ENCODE measurements at places on chromosomes 11 and 22.
A peak's percentile ranks its signal among the peaks of the same experiment; 100 is the strongest.

DNA sequence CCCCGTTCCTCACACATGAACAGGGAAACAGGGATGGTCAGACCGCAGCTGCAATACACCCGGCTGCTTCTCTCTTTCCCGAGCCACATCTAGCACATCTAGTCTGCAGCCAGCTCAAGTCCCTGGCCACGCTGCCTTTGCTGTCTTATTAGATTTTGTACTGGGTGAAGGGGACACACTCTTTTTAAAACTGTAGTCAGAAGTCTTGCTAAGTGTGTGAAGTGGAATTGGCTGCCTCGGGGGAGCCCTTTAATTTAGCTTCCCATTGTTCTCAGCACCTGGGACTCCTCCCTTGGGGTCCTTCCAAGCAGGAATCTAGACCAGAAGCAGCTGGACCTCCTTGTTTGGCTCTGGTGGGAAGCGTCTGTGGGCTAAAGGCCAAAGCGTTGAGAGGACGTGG, 420.0 kb downstream of the CTTN start:
- H3K36me3 ChIP-seq, result no peaks in the 10 kb centered on the region
- no peak for DNase-seq
- no peak overlapping the region for H3K4me3 ChIP-seq
- H3K27me3 ChIP-seq, result peaks cover 38% of the 10 kb centered on the region

- no peak for DNase-seq
- H3K27me3 ChIP-seq, result no peaks in the 10 kb centered on the region
- H3K36me3 ChIP-seq, result no peaks in the 10 kb centered on the region
- peaks cover 22% of the 10 kb centered on the region for H3K4me1 ChIP-seq
- no peak overlapping the region for H3K27ac ChIP-seq
- H3K4me3 ChIP-seq, result no peak overlapping the region
These were observed 11.1 kb downstream of the APOL3 start for GRCh38 chr22:36149441-36149840.

- no peak for DNase-seq
- no peak overlapping the region for H3K4me3 ChIP-seq
- H3K27ac ChIP-seq, result no peak overlapping the region
These were observed 3.5 kb downstream of the SIK3 start for GRCh38 chr11:117094776-117095175.

DNA sequence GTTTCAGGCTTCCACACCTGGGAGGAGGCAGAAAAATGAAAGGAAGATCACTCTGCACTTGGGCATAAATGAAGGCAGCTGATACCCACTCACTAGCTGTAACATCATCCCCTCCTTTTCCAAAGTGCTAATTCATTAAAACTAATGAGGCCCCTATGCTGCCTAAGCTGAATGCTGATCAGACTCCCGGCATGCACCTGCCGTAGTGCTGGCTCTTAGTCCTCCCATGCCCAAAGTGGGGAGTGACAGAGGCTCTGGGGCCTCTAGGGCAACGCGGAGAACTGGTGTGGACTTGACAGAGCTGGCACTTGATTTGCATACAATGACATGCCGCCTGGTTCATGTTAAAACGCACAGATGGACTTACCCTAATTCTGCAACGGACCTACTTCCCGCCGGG, 96.5 kb upstream of the NCAM1 start:
- H3K27me3 ChIP-seq, result peaks cover 28% of the 10 kb centered on the region
- no peak overlapping the region for H3K4me3 ChIP-seq
- no peak for DNase-seq
- H3K27ac ChIP-seq, result no peak overlapping the region
- H3K4me1 ChIP-seq, result no peaks in the 10 kb centered on the region

DNA sequence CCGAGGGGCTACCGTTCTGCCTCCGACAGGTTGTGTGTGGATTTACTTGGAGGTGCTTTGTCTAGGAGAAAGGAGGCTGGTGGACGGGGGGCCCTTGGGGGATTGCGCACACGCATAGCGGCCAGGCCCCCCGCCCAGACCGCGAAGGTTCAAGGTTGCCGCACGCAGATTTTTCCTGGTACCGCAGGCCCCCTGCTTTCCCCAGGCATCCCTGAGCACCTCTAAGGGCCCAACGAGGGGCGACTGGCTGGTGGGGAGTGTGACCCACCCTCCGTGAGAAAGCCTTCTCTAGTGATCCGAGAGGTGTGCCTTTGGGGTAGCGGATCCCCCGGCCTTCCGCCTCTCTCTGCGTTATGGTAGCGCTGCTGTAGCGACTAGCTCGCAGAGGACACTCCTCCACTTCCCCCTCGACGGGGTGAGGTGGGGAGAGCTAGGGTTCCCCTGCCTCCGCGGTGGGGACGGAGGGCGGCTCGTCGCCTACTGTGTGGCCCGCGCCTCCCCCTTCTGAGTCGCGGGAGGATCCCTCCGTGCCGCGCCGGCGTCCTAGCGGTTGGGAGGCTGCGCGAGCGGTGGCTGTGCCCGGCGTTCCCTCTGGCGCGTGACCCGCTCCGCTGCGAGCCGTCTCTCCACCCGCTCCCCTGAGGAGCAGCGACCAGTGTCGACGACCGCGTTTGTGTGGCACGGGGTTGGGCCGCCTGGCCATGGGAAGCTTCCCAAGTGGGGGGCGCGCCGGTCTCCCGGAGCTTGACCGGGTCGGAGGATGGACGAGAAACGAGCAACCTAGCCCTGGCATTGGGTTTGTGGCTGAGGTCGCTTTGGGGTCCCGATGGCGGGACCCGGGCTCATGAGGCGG, 3900.0 kb upstream of the OR11H1 start:
- H3K36me3 ChIP-seq, result peaks cover 2% of the 10 kb centered on the region
- H3K4me1 ChIP-seq, result no peaks in the 10 kb centered on the region
- H3K27ac ChIP-seq, result no peak overlapping the region
- no peak overlapping the region for H3K4me3 ChIP-seq
- DNase-seq, result no peak

GRCh38 chr11:75170516-75171201, 19.8 kb downstream of the SLCO2B1 start:
- no peaks in the 10 kb centered on the region for H3K4me1 ChIP-seq
- H3K27me3 ChIP-seq, result peaks cover 5% of the 10 kb centered on the region

- H3K27ac ChIP-seq, result no peak overlapping the region
- no peaks in the 10 kb centered on the region for H3K36me3 ChIP-seq
- H3K4me1 ChIP-seq, result peaks cover 4% of the 10 kb centered on the region
- H3K27me3 ChIP-seq, result peaks cover 6% of the 10 kb centered on the region
- no peak for DNase-seq
These were observed 6.0 kb downstream of the PARVG start for GRCh38 chr22:44186737-44187136.

DNA sequence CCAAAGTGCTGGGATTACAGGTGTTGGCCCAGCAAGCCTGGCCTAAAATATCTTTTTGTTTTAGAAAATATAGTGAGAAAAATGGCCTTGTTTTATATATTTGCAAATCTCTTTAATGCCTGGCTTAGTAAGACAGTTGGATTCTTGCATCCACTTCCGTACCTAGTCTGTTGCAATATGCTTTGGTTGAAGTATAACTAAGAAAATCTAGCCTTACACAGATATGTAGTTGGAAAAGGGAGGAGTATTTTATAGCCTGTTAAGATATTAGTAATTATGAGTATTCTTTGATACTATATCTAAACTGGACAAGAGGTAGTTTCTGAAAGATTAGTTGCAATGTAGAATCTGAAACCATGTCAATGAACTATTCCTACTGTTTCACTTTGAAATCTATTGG, 65.1 kb downstream of the ZNRF3 start:
- peaks cover 7% of the 10 kb centered on the region for H3K36me3 ChIP-seq
- peaks cover 41% of the 10 kb centered on the region for H3K4me1 ChIP-seq
- no peaks in the 10 kb centered on the region for H3K27me3 ChIP-seq
- DNase-seq, result no peak
- no peak overlapping the region for H3K4me3 ChIP-seq

- H3K36me3 ChIP-seq, result no peaks in the 10 kb centered on the region
- H3K4me3 ChIP-seq, result no peak overlapping the region
- no peaks in the 10 kb centered on the region for H3K27me3 ChIP-seq
- peaks cover 50% of the 10 kb centered on the region for H3K4me1 ChIP-seq
These were observed 104.9 kb downstream of the MICAL3 start for GRCh38 chr22:17919276-17920144.

DNA sequence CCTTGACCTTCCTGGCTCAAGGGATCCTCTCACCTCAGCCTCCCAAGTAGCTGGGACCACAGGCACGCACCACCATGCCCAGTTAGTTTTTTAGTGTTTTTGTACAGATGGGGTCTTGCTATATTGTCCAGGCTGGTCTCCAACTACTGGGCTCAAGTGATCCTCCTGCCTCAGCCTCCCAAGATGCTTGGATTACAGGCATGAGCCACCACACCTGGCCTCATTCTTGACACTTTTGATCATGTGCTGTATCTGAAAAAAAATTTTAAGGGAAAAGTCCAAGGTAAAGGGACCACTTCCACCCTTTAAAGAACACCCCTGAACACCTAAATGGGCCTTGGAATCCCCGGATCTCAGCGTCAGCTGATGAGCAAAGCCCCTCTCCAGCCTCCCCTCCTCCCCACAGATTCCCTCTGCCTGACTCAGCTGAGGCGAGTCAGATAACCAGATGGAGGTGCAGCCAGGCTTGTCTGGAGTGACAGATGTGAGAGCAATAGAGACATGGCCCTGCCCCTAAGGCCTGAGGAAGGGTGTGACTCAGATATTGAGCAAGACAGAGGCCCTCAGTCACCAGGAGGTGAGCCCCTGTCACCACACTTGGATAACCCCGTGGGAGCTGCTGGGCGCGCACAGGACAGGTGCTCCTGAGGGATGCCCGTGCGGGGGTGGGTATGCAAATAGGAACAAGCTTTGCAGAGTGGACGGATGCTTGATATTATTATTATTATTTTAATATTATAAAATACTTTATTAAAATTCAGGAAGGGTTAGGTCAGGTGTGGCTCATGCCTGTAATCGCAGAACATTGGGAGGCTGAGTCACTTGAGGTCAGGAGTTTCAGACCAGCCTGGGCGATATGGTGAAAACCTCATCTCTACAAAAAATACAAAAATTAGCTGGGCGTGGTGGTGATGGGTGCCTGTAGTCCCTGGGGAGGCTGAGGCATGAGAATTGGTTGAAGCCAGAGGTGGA, 5.0 kb upstream of the CCDC88B start:
- peaks cover 15% of the 10 kb centered on the region for H3K4me1 ChIP-seq
- H3K27me3 ChIP-seq, result no peaks in the 10 kb centered on the region

DNA sequence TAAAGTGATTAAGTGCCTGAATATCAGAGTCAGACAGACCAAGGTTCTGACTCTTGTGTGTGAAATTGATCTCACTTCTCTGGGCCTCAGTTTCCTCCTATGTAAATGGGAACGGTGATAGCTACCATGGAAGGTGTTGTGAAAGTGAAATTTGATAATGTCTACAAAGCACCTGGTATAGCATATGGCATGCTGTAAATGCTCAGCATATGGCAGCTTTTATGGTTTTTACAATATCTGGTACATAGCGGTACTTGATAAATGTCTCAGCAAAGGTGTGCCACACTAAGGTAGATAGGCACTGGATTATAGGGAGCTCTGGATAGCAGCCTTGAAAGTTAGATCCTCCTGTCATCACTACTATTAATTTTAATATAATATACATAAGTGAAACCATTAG, 19.9 kb downstream of the POU2AF2 start:
- no peak for DNase-seq
- no peak overlapping the region for H3K4me3 ChIP-seq
- peaks cover 4% of the 10 kb centered on the region for H3K4me1 ChIP-seq
- no peak overlapping the region for H3K27ac ChIP-seq

- no peak overlapping the region for H3K4me3 ChIP-seq
- no peak overlapping the region for H3K27ac ChIP-seq
- DNase-seq, result no peak
- H3K36me3 ChIP-seq, result no peaks in the 10 kb centered on the region
- H3K27me3 ChIP-seq, result peaks cover 4% of the 10 kb centered on the region
These were observed 131.3 kb downstream of the AASDHPPT start for GRCh38 chr11:106208760-106209159.

- H3K4me1 ChIP-seq, result peaks cover 5% of the 10 kb centered on the region
- H3K27me3 ChIP-seq, result no peaks in the 10 kb centered on the region
- DNase-seq, result no peak
- H3K36me3 ChIP-seq, result no peaks in the 10 kb centered on the region
- no peak overlapping the region for H3K4me3 ChIP-seq
These were observed 482.5 kb upstream of the FAT3 start for GRCh38 chr11:91742155-91742554.

GRCh38 chr11:57475671-57476046, 15.3 kb downstream of the RTN4RL2 start:
- peaks cover 60% of the 10 kb centered on the region for H3K27me3 ChIP-seq
- no peak overlapping the region for H3K27ac ChIP-seq
- peak overlapping the region; percentile 57 for H3K4me3 ChIP-seq
- DNase-seq, result no peak
- H3K36me3 ChIP-seq, result no peaks in the 10 kb centered on the region

- no peaks in the 10 kb centered on the region for H3K36me3 ChIP-seq
- peaks cover 10% of the 10 kb centered on the region for H3K4me1 ChIP-seq
- no peak for DNase-seq
- H3K27me3 ChIP-seq, result peaks cover 3% of the 10 kb centered on the region
- H3K27ac ChIP-seq, result no peak overlapping the region
- no peak overlapping the region for H3K4me3 ChIP-seq
These were observed 34.9 kb upstream of the PHOX2A start for GRCh38 chr11:72278905-72279304.

DNA sequence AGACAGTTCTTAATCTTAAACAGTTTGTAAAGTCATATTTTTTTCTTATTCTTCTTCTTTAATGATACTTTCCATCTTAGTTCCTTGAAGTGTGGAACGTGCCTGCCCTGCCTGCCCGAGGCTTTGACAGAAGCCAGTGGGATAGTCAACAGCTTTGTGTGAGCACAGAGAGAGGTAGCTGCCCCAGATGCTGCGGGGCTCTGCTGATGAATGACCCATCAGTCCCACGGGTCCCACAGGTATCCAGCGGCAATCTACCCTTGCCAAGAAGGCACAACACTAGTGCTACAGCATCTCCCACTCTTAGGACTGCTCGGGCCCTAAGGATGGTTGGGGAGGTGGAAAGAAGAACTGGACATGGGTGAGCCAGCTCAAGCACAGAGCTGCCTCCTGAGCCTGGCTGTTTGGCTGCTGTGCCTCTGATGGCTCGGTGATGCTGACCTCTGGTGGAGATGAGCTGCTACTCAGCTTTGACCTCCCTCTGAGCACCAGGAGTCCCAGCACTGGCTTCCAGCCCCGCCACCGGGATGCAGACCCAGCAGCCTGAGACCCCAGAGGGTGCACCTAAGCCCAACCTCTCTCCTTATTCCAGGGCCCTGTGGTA, 11.8 kb upstream of the APLNR start:
- H3K4me1 ChIP-seq, result peaks cover 18% of the 10 kb centered on the region
- no peak for DNase-seq
- H3K4me3 ChIP-seq, result no peak overlapping the region
- peak overlapping the region; percentile 11 for H3K27ac ChIP-seq
- peaks cover 15% of the 10 kb centered on the region for H3K27me3 ChIP-seq

DNA sequence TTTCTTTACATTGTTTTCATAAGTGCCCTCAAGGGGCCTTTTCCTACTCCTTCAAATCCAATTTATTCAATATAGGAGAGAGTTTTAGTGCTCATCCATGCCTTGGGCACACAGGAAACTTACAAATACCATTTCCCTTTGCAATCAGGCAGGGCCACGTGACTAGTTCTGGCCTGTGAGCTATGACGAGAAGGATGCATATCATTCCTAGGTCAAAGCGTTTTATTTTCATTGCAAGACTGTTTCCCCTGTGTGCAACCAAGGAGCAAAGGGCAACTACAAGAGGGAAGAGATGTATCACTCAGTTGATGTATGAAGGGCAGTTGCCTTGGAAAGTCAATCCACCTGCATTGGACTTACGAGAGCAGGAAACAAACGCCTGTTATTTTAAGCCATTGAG, 1.9 kb upstream of the TRAF6 start:
- peaks cover 4% of the 10 kb centered on the region for H3K27me3 ChIP-seq
- DNase-seq, result no peak
- H3K27ac ChIP-seq, result no peak overlapping the region
- H3K4me3 ChIP-seq, result no peak overlapping the region
